Sigmoid colon (tissue), 7 donors: ENCODE measurements at places on chromosomes 7 and 10. TPM values are rescaled to one million over a fixed set of nuclear protein-coding genes. Genes with fewer than 3 reads are reported as not detected.

Gene OR6V1
- not detected for total RNA-seq

Gene CTBP2
- total RNA-seq, result 52.5 TPM

Gene PTF1A
- total RNA-seq, result not detected

- DNase-seq, result no peak
These were observed 55.5 kb downstream of the KLF6 start for GRCh38 chr10:3729397-3729976.

DNA sequence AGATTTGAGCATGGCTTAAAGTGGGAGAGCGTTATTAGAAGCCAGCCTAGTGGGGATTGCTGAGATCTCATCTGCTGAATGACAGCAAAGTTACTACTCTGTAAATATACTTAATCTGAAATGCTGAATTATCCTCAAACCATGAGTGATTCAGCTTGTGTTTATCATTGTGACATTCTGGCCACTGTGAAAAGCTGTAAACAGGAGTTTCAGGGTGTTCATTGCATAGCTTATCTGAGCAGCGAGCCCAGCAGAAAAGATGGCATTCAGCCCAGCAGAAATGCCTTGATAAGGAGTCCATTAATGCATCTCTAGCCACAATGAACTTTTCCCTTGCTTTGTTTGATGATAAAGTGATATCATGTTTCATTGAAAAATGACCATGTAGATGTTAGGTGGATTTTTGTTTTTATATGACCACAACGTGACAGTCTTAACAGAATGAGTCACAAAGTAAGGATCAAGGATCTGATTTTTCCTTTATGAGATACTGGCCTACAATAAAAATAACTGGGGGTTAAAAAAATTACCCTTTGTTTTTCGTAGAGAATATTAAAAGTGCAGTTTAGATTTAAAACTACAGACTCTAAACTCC lies 7.8 kb downstream of the TES start:
- no peak for DNase-seq

GRCh38 chr10:131310551-131311401 lies 745 bp downstream of the TCERG1L start:
- DNase-seq, result no peak

- no peak for DNase-seq
These were observed 14.0 kb upstream of the SLC18A2 start for GRCh38 chr10:117226813-117227451.

GRCh38 chr10:100748231-100749058 lies 3.1 kb downstream of the PAX2 start:
- DNase-seq, result peak; percentile 58

DNA sequence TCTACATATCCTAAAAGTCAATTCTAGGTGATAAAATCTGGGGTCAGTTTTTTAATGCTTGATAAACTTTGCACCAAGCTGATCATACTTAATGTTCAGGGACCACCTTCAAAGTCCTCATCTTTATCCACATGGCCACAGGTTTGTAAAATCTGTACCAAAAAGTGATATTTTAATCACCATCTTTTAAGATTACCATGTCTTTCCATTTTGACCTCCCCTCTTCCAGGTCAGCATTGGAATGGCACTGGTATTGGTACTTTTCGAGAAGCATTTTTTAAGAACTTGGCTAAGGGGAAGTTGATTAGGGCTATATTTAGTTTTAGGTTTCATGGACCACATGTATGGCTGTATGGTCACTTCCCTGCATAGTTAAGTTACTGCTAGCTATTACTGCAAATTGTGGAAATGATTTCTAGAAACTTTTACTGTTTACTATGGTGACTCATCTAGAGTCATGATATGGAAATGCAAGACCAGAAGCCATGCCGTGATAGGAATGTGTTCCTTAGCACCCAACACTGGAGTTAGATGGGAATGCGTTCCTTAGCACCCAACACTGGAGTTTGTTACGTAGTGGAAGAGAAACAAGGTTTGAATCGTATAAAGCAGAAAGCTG lies 50.8 kb upstream of the ABLIM1 start:
- no peak for DNase-seq
